Left renal cortex interstitium (tissue), 4 donors: ENCODE measurements at places on chromosomes 6 and 20.
A peak's percentile ranks its signal among the peaks of the same experiment; 100 is the strongest.

DNA sequence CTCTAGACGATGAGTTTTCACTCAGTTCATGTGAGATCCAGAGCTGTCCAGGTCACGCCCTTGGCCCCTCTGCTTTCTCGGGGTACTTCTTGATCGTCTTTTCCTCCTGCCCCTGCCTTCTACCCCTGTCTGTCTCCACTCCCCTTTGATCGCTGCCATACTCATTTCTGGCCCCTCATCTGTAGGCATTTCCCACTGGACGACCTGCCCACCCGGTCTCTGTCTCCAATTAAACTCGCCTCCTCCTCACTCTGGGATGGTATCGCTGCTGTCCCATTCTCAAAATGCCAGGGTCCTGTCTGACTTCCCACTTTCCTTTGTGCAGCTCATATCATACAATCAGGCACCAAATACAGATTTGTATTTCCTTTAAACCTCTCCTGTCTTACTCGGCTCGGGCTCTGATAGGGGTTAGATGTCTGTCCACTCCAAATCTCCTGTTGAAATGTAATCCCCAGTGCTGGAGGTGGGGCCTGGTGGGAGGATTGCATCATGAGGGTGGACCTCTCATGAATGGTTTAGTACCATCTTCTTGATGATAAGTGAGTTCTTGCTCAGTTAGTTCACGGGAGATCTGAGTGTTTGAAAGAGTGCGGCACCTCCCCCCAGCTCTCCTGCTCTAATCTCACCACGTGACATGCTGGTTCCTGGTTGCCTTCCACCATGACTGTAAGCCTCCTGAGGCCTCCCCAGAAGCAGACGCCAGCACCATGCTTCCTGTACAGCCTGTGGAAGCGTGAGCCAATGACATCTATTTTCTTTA, 3.5 kb upstream of the SYNJ2 start:
- DNase-seq, result no peak

GRCh38 chr6:2403546-2403945, 158.1 kb upstream of the GMDS start:
- no peak for DNase-seq

DNA sequence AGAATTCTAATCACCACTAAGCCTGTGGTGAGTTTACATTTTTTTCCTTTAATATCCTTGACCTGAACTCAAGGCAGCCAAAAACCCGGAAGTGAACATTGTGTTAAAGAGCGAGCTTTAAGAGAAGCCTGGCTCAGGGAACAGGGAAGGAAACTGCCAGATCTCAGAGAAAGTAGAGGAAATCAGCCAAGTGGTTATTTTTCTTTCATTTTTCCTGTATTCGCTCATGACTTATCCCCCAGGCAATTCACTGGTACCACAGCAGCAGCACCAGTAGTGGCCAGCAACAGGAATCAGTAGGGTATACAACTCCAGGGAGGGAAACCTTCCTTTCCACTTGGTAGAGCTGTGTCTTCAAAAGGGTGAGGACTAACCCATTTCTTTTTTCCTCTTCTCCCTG, 89.6 kb upstream of the HMGCLL1 start:
- no peak for DNase-seq

DNA sequence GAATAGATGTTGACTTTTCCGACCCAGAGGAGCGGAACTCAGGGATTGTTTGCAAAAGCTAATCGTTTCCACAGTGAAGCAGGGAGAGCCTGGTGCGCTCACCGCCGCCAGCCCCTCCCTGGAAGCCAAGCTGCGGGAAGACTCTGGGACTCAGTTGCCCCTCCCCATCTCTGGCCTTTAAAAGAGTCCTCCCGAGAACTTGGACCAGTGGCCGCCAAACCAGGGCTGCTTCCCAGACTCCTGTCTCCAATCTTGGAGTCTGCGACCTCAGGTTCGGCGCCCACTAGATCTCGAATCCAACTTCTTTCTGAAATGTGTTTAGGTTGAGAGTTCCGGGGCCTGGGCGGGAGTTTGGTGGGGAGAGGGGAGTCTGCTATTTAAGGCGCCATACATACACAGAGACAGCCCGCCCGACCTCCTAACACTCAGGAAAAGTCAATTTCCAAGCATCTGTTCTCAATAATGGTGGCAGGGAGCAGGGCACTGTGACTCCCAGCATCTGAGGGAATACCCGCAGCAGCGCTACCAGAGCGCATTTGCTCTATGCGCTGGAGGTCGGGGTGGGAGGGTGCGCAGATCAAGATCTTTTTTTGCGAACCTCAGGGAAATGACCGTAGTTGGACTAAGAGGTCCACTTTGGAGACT, 800 bp upstream of the GRIK2 start:
- DNase-seq, result no peak

GRCh38 chr20:63440366-63440955, 32.0 kb downstream of the KCNQ2 start:
- DNase-seq, result no peak

DNA sequence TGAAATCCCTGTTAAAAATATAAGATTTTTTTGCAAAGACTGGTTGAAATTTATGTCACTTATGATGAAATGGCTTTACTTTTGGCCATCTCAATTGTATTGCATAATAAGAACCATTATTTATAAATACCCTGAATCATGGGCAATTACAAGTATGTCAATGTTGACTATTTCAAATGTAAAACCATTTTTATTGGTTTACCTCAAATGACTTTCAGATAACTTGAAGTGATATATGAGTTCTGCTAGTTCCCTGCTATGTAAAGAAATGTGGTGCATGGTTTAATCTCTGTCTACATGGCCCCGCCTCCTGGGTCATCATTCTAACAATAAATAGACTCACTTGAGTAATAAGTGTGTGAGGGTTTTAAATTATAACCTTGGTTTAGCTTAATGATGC, 275.6 kb upstream of the PREP start:
- DNase-seq, result no peak

- no peak for DNase-seq
Observed at GRCh38 chr6:155245831-155246230, 18.0 kb upstream of the CLDN20 start.

GRCh38 chr6:165663377-165663735, 315 bp upstream of the PDE10A start:
- peak; percentile 48 for DNase-seq

GRCh38 chr6:119655124-119655523, 305.6 kb upstream of the MAN1A1 start:
- no peak for DNase-seq

DNA sequence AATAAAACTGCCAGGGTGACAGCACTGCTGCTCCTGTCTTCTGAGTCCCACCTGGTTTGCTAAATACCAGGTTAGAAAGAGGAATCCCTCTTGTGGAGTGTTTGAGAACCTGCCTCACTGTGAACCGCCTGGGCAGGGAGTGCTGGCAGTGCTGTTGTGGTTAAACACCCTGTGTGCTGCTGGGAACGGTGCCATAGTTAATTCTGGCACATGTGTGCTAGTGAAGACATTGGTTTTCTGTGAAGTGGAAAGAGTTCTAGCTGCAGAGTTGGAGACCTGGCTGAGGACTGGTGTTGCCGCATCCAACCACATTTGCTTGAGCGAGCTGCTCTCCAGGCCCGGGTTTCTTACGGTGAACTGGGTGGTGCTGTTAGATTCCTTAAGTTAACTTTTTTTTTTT, 72.7 kb downstream of the IGF2R start:
- DNase-seq, result no peak

DNA sequence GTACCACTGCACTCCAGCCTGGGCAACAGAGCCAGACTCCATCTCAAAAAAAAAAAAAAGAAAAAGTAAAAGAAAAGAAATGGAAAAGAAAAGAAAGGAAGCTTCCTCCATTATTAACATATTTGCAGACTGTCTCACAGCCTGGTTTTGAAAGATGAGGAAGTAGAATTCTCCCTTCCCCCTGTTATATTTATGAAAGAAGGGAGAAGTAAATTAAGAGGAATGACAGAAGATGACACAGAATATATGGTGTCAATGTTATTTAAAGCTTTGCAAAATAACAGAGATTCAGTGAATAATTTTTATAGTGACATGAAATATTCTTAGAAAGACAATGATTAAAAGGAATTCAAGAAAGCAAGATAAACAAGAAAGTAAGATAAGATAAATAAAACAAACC, 83.7 kb upstream of the PRSS16 start:
- DNase-seq, result no peak

GRCh38 chr20:57435498-57436222, 44.5 kb downstream of the RBM38 start:
- DNase-seq, result no peak

- no peak for DNase-seq
Observed at GRCh38 chr6:81562169-81562568, 190.3 kb downstream of the TENT5A start.

DNA sequence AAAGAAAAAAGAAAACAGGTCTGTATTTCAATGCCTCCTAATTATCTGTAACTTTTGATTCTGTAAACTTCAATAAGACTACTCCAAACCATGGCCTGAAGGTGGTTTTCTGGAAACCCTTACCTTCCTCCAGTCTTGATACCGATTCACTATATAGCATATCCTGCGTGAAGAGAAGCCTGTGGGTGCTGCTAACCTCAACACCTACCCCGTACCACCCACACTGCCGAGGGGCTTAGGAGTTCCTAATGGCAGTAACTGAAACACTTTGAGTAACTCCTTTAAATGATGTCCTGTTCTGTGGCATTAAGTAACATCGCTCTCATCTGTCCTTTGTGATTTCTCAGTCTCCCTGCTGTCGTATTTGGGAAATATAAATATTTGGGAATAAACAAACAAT, 104.5 kb upstream of the CARMIL1 start:
- DNase-seq, result no peak

DNA sequence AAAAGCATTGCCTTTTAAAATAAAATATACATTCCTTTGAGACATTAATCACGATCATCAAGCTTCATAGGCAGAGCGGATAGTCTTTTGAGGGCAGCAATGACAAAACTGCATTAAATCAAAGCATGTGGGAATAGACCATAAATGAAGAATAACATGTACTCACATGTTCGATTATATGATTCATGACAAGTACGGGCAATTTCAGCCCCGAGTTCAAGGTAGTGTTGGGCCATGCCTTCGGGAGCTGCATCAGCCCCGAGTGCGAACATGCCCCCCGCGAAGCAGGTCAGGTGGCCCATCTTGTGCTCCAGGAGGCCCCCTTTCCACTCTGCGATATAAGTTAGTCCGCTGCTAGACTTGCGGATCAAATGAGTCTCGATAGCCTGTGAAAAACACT, 111.0 kb upstream of the FAM184A start:
- DNase-seq, result no peak

GRCh38 chr6:135231469-135231844, 50.3 kb downstream of the MYB start:
- no peak for DNase-seq

DNA sequence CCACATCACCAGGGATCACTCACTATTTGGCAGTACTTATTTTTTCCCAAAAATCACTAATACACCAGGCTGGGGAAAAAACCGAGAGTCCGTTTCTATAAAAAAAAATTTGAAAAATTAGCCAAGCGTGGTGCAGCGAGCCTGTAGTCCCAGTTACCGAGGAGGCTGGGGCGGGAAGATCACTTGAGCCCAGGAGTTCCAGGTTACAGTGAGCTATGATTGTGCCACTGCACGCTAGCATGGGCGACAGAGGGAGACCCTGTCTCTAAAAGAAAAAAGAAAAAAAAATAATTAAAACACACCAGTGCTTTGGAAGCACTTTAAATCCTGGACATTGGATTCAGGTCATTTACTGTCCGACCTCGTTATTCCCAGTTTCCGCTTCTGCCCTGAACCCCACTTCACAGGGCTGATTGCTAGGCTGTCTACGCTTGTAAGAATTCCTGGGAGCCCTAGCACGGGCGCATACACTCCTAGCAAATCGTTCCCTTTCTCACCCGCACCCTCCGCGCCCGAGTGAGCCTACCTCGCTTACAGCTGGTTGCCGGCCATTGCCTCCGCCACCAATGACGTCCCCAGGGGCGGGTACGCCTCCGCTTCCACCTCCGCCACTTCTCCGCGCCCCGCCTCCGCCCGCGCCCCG, at the start of gene TPMT:
TSS of gene TPMT (minus strand) at position 571 of the 643 bp plus-strand sequence. CDS start 5,950 bp downstream, outside the sequence.
- no peak for DNase-seq

- DNase-seq, result no peak
Observed at GRCh38 chr6:140677781-140678528, 1303.5 kb upstream of the CITED2 start.

DNA sequence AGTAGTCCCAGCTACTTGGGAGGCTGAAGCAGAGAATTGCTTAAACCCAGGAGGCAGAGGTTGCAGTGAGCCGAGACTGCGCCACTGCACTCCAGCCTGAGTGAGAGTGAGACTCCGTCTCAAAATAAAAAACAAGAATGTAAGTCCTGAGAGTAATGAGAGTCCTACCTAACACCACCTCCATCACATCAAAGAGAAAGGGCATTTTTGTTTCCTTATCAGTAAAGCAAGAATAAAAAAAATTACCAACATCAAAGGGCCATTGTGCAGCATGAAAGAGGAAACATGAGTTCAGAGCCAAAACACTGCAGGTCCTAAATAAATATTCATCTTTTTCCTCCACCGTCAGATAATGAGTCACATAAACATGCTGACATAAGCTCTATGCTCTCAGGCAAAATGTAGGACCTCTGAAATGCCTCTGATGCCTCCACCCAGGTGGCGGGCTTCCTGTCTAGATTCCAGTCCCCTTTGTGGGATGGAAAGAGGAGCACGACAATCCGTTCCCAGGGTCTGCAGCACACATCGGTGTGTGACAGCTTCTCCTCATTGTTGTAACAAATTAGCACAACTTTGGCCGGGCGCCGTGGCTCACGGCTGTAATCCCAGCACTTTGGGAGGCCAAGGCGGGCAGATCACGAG, 7.2 kb downstream of the ATP9A start:
- no peak for DNase-seq
